Right renal pelvis (tissue), 4 donors: ENCODE measurements at places on chromosomes 4 and X.
A peak's percentile ranks its signal among the peaks of the same experiment; 100 is the strongest.

DNA sequence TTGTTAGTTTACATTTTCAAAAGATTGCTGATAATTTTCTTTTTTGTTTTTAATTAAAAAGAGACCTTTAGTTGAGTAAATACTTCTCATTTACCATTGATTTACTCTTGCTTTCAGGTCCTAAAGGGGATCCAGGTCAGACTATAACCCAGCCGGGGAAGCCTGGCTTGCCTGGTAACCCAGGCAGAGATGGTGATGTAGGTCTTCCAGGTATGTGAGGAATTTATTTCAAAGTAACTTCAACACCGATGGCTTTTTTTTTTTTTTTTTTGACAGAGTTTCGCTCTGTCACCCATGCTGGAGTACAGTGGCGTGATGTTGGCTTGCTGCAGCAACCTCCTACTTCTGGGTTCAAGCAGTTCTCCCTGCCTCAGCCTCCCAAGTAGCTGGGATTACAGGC lies 135.1 kb downstream of the IRS4 start:
- no peak for DNase-seq

GRCh38 chr4:25722964-25723363 lies 67.3 kb downstream of the SLC34A2 start:
- no peak for DNase-seq

- no peak for DNase-seq
Measured at GRCh38 chr4:82777857-82778525, 20.6 kb downstream of the SCD5 start.

DNA sequence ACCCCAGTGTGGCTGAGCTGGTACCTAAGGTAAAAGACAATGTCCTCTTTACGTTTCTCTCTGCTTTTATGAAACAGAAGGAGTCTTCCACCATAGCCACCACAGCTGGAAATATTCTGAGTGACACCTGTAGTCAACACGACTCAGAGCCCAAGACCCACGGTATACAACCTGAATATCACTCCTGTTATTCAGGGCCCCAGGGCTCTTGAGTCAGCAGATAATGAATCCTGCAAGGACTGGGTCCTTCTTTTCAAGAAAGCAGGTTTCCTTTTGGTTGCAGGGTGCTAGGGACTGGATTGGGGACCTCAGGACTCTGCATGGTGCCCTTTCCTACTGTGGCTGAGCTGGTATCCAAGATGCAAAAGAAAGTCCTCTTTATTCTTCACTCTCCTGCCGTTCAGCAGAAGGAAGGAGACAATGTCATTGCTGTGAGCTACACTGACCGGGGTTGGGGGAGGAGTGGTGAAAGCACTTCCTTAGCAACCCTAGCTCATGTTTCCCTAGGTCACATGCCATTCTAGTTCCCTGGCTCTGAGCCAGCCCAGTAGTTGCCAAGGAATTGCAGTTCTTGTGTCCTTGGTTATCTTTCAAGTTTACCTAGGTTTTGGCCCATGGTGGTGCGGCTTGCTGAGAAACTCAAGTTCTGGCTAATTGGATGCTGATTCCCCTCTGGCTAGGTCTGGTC lies 23.7 kb upstream of the UNC5C start:
- DNase-seq = peak; percentile 43

DNA sequence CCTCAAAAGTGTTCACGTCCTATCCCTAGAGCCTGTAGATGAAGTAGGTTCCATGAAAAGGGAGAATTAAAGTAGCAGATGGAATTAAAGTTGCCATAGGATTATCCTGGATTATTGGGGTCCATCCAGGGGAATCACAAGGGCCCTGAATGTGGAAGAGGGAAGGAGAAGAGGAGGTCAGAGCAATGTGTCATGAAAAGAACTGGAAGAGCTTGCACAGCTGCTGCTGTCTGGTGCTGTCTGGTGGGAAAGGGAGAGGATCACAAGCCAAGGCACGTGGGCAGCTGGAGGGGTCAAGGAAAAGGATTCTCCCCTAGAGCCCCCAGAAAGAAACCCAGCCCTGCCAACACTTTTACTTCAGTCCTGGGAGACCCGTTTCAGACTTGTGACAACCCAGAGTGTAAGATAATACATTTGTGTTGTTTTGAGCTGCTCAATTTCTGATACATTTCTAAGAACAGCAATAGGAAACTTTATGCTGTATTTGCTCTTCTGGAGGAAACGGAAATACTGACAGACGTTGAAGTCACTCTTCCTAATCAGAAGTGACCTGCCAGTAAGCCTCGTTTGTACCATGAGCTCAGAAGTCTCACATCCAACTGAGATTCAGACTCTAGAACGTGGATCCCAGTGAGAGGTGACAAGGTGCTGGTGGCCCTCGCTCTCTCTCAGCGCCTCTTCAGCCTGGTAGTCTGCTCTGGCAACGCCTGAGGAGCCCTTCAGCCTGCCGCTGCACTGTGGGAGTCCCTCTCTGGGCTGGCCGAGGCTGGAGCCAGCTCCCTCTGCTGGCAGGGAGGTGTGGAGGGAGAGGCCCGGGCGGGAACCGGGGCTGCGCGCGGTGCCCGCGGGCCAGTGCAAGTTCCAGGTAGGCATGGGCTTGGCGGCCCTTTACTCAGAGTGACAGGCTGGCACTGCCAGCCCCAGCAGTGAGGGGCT lies 34.7 kb upstream of the ENPP6 start:
- no peak for DNase-seq

- no peak for DNase-seq
Measured at GRCh38 chrX:15524417-15524816, 23.8 kb downstream of the BMX start.
